Adrenal gland (tissue), 19 donors: ENCODE measurements at places on chromosomes 5 and 9. TPM values are rescaled to one million over a fixed set of nuclear protein-coding genes. Genes with fewer than 3 reads are reported as not detected.

The TAF11L2 gene
- total RNA-seq: not detected

DNA sequence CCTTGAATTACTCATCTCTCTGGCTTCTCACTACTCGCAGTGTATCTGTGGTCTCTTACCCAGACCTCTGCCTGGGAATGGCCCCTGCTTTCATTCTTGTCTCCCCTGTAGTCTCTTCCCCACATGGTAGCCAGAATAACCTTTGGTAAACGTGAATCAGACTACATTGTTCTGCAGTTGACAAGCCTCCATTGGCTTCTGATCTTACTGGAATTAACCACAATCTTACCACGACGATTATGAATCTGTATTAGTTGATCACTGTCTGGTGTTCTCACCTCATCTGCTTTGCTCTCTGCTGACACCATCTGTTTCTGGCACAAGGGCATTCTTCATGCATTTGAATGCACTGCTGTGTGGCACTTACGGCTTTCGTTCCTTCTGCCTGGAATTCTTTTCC is 781.2 kb downstream of the MTRR start:
- no peak for DNase-seq

DNA sequence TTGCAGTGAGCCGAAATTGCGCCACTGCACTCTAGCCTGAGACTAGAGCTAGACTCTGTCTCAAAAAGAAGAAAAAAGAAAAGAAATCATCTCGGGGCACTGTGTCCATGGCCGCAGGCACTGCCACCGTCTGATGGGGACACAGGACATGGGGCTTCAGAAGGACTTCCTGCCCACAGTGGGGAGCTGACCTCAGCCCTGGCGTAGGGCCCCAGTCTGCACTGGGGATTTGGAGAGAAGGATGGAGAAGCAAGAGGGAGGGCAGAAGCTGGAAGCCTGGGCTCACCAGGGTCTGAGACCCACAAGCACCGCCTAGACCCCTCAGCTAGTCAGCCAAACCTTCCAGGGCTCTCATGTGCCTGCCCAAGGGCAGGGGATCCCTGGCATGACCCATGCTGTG is 4.1 kb upstream of the SARDH start:
- no peak for DNase-seq

- DNase-seq: no peak
Measured at GRCh38 chr5:97118261-97119006, 24.0 kb downstream of the LIX1 start.

DNA sequence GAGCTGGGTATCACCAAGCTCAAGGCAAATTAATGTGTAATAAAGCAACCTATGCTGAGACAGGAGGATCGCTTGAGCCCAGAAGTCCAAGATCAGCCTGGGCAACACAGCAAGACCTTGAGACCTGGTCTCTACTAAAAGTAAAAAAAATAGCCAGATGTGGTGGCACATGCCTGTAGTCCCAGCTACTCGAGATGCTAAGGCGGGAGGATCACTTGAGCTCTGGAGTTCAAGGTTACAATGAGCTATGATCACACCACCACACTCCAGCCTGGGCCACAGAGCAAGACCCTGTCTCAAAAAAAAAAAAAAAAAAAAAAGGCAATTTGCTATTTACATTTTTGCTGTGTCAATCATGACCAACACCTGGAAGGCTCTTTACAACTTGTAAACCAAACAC is 5.2 kb downstream of the STRBP start:
- DNase-seq: no peak

GRCh38 chr5:7894439-7894838 is 25.5 kb downstream of the MTRR start:
- no peak for DNase-seq

GRCh38 chr5:127848098-127848497 is 144.9 kb downstream of the CCDC192 start:
- DNase-seq: no peak

- no peak for DNase-seq
Measured at GRCh38 chr5:148681157-148682057, 27.1 kb upstream of the HTR4 start.

- no peak for DNase-seq
Measured at GRCh38 chr5:103620851-103621547, 58.4 kb upstream of the NUDT12 start.

GRCh38 chr5:176796970-176797369 is 13.4 kb upstream of the UNC5A start:
- no peak for DNase-seq
